ENCODE measurements at places on chromosomes 4 and X. TPM values are rescaled to one million over a fixed set of nuclear protein-coding genes. Genes with fewer than 3 reads are reported as not detected.

- no peak overlapping the region for H3K27ac ChIP-seq
- no peak overlapping the region for H3K4me3 ChIP-seq
- DNase-seq: no peak
- H3K4me1 ChIP-seq: no peaks in the 10 kb centered on the region
These were observed 41.8 kb downstream of the FGF13 start for GRCh38 chrX:138669693-138670092.

The TMPRSS11D gene
- not detected for total RNA-seq

The TEX13D gene
- not detected for total RNA-seq

GRCh38 chr4:146061610-146062334 lies 113.7 kb upstream of the LSM6 start:
- H3K4me1 ChIP-seq: no peaks in the 10 kb centered on the region
- peaks cover 9% of the 10 kb centered on the region for H3K27me3 ChIP-seq
- no peaks in the 10 kb centered on the region for H3K36me3 ChIP-seq
- no peak overlapping the region for H3K27ac ChIP-seq
- DNase-seq: no peak

The PRKG2 gene
- total RNA-seq: 0.25 TPM

The GIMD1 gene
- not detected for total RNA-seq

DNA sequence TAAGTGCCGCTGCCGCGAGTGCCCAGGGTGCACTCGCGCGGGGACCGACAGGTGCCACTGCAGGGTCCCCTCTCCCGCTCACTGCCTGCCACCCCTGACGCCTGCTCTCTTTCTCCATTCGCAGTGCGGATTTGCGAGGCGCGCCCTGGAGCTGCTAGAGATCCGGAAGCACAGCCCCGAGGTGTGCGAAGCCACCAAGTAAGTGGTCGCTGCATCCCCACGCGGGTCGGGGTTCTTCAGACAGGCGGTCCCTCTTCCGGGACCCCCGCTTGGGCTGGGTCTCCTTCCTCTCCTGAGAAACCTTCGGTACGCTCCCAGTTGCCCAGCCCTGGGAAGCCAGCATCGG lies 547 bp downstream of the GUCY1A1 start:
- DNase-seq: peak; percentile 29
- H3K4me3 ChIP-seq: peak overlapping the region; percentile 81
- peaks cover 72% of the 10 kb centered on the region for H3K27me3 ChIP-seq
- H3K4me1 ChIP-seq: peaks cover 14% of the 10 kb centered on the region
- H3K36me3 ChIP-seq: no peaks in the 10 kb centered on the region
- no peak overlapping the region for H3K27ac ChIP-seq

- DNase-seq: no peak
- no peak overlapping the region for H3K4me3 ChIP-seq
- H3K27ac ChIP-seq: no peak overlapping the region
- peaks cover 5% of the 10 kb centered on the region for H3K4me1 ChIP-seq
- H3K27me3 ChIP-seq: no peaks in the 10 kb centered on the region
These were observed 39.3 kb upstream of the PDK3 start for GRCh38 chrX:24425806-24426205.

The DMP1 gene
- total RNA-seq: not detected

The AFF2 gene
- total RNA-seq: 1.8 TPM

- no peak overlapping the region for H3K4me3 ChIP-seq
- H3K27me3 ChIP-seq: no peaks in the 10 kb centered on the region
- peaks cover 29% of the 10 kb centered on the region for H3K36me3 ChIP-seq
- DNase-seq: no peak
- H3K4me1 ChIP-seq: peaks cover 6% of the 10 kb centered on the region
These were observed 7.7 kb downstream of the FANCB start for GRCh38 chrX:14865201-14865600.

GRCh38 chrX:15869695-15870094 lies 15.1 kb upstream of the AP1S2 start:
- DNase-seq: no peak
- H3K27me3 ChIP-seq: peaks cover 2% of the 10 kb centered on the region
- H3K36me3 ChIP-seq: no peaks in the 10 kb centered on the region
- no peak overlapping the region for H3K27ac ChIP-seq
- no peak overlapping the region for H3K4me3 ChIP-seq

GRCh38 chr4:98656443-98656842 lies 2.0 kb downstream of the TSPAN5 start:
- H3K27me3 ChIP-seq: no peaks in the 10 kb centered on the region
- peaks cover 10% of the 10 kb centered on the region for H3K36me3 ChIP-seq
- peak overlapping the region; percentile 93 for H3K4me3 ChIP-seq
- H3K4me1 ChIP-seq: peaks cover 58% of the 10 kb centered on the region

GRCh38 chr4:139791681-139792080 lies 126.1 kb downstream of the MGST2 start:
- H3K4me1 ChIP-seq: no peaks in the 10 kb centered on the region
- H3K4me3 ChIP-seq: no peak overlapping the region
- no peaks in the 10 kb centered on the region for H3K36me3 ChIP-seq
- H3K27ac ChIP-seq: no peak overlapping the region

DNA sequence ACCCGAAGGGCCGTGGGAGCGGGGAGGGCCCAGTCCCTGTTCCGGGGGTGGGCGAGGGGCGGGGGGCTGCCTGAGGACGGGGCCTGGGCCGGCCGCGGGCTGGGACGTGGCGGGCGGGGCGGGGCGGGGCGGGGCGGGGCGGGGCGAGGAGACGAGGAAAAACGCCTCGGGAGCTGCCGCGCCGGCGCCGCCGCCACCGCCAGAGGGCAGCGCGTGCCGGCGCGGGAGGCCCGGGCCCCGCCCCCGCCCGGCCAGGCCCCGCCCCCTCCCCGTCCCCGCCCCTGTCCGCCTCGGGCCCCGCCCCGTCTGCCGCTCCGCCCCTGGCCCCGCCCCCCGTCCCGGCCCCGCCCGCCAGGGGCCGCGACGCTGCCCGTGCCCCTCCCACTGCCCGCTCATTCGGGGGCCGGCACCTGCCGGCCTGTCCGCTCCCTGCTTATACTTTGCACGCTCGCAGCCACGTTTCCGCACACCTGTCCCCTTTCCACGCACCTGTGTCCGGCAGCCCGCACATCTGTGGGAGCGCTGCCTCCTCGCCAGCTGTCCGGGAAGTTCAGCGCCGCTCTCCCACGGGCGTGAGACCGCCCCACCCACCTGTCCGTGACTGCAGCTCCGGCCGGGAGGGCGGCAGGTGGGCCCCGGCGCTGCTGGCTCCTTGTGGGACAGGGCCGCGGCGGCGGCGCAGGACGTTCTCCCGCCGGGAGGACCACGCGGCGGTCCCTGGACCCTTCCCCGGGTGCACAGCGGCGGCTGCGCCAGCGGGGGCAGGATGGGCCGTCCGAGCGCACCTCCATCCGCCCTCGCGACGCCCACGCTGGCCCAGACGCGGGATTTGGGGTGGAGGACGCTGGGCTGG lies 1.7 kb upstream of the FGFRL1 start:
- H3K36me3 ChIP-seq: peaks cover 1% of the 10 kb centered on the region
- H3K27ac ChIP-seq: peak overlapping the region; percentile 96
- peaks cover 20% of the 10 kb centered on the region for H3K4me1 ChIP-seq

GRCh38 chr4:5821665-5822358 lies 71.1 kb downstream of the CRMP1 start:
- peaks cover 30% of the 10 kb centered on the region for H3K4me1 ChIP-seq
- no peaks in the 10 kb centered on the region for H3K36me3 ChIP-seq
- H3K27me3 ChIP-seq: no peaks in the 10 kb centered on the region
- no peak overlapping the region for H3K27ac ChIP-seq
- no peak overlapping the region for H3K4me3 ChIP-seq

The MGST2 gene
- total RNA-seq: 22.9 TPM

The ERAS gene
- not detected for total RNA-seq

DNA sequence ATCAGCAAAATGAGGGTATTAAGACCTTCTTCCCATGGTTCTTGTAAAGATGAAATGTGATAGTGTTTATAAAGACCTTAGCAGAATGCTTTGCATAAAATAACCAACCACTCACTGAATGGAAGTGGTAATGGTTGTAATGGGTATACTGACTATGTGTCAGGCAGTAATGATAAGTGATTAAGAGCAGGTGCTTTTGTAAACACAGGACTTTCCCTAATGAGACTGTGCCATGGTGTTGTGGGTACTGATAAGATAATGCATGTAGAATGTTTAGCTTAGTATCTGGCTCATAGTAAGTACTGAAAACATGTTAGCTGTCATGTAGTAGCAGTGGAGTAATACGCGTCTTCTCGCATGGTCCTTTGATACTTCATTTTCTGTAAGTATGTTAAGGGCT lies 6.9 kb downstream of the LSM6 start:
- H3K4me1 ChIP-seq: peaks cover 28% of the 10 kb centered on the region
- peaks cover 39% of the 10 kb centered on the region for H3K36me3 ChIP-seq
- no peak for DNase-seq
- no peak overlapping the region for H3K4me3 ChIP-seq

The TRIM2 gene
- 0.44 TPM for total RNA-seq

DNA sequence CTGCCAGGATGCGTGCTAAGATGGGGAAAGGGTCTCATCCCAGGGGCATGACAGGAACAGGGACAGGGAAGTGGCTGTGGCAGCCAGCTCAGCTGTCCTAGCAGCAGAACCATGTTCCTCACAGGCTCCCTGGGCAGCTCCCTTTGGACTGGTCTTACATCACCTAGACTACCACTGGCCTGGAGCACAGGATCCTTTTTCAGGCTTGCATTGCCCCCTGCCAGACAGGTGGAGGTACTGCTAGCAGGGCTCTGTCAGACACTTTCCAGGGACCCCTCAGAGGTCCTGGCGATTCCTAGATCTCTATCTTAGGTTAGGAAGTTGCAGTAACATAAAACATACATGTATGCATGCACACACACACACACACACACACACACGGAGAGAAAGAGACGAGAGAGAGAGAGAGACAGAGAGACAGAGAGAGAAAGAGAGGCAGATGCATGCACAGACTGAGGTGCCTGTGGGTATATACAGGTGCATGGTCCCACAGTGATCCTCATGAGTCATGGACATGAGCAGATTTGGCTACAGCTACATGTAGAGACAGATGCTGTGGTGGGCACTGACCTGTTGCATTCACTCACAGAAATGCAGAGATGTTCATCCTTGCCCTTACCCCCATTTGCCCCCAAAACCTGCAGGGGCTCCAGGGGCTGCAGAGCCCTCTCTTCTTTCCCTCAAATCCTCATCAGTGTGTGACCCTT lies 63.6 kb downstream of the STARD8 start:
- no peaks in the 10 kb centered on the region for H3K27me3 ChIP-seq
- peak; percentile 8 for DNase-seq

The BRS3 gene
- not detected for total RNA-seq

- H3K4me1 ChIP-seq: no peaks in the 10 kb centered on the region
- no peak for DNase-seq
- no peaks in the 10 kb centered on the region for H3K27me3 ChIP-seq
These were observed 922.1 kb upstream of the SLIT2 start for GRCh38 chr4:19329631-19330030.

The ATOH1 gene
- total RNA-seq: not detected

DNA sequence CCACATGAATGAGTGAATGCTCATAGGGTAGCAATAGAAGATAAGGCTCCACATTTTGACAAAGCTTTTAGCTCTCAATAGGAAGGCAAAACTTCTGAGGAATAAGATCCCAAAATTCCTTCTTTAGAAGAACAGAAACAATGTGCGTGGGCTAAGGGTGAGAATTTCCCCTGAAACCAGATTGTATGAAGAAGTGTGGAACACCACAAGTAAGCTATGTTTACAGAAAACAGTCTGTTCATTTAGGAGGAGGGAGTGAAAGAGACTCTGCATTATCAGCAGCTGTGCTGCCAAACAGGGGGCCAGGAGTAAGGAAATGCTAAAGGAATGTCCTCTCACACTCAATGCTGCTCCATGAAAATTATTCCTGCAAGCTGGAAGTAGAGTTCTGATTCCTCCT lies 851.6 kb downstream of the CENPC start:
- H3K4me3 ChIP-seq: no peak overlapping the region
- no peaks in the 10 kb centered on the region for H3K27me3 ChIP-seq
- H3K36me3 ChIP-seq: no peaks in the 10 kb centered on the region
- H3K27ac ChIP-seq: no peak overlapping the region

GRCh38 chrX:115029440-115029839 lies 12.0 kb upstream of the IL13RA2 start:
- H3K27me3 ChIP-seq: no peaks in the 10 kb centered on the region
- no peak overlapping the region for H3K4me3 ChIP-seq
- no peaks in the 10 kb centered on the region for H3K4me1 ChIP-seq
- DNase-seq: no peak

- H3K27me3 ChIP-seq: no peaks in the 10 kb centered on the region
- H3K27ac ChIP-seq: no peak overlapping the region
- H3K36me3 ChIP-seq: no peaks in the 10 kb centered on the region
- H3K4me3 ChIP-seq: no peak overlapping the region
- DNase-seq: no peak
- peaks cover 29% of the 10 kb centered on the region for H3K4me1 ChIP-seq
These were observed 17.9 kb upstream of the ENPP6 start for GRCh38 chr4:184235526-184235925.

The POLN gene
- total RNA-seq: 3.3 TPM

DNA sequence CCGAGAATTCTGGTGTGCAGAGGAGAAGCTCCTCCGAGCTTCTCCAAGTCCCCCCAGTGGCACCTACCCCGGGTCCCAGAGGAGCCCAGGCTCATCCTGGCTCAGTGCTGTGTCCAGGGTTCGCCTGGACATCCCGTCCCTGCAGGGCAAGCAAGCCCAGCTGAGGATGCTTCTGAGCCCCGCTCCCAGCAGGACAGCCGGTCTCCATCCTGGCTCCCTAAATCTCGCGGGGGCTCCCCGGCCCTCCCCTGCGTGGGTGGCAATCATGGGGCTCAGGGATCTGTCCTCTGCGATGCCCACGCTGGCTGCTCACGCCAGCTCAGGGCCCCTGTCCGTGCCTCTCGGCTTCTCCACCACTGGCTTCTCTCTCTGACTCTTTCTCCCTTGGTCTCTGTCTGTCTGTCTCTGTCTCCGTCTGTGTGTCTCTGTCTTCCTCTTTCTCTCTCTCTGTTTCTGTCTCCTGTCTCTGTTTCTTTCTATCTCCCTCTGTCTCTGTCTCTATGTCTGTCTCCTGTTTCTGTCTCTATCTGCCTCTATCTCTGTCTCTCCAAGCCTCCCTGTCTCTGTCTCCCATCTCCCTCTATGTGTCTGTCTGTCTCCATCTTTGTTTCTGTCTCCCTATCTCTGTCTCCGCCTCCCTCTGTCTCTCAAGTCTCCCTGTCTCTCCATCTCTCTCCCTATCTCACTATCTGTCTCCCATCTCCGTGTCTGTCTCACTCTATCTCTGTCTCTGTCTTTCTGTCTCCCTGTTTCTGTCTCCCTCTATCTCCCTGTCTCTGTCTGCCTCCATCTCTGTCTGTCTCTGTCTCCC lies 27.8 kb upstream of the SLC25A6 start:
- no peaks in the 10 kb centered on the region for H3K4me1 ChIP-seq
- no peaks in the 10 kb centered on the region for H3K27me3 ChIP-seq
- peak overlapping the region; percentile 1 for H3K4me3 ChIP-seq
- peak overlapping the region; percentile 6 for H3K27ac ChIP-seq

- H3K4me3 ChIP-seq: no peak overlapping the region
- no peak overlapping the region for H3K27ac ChIP-seq
- DNase-seq: no peak
- no peaks in the 10 kb centered on the region for H3K4me1 ChIP-seq
These were observed 141.3 kb downstream of the ANXA5 start for GRCh38 chr4:121555315-121556107.

- H3K4me3 ChIP-seq: no peak overlapping the region
- no peaks in the 10 kb centered on the region for H3K27me3 ChIP-seq
- no peaks in the 10 kb centered on the region for H3K36me3 ChIP-seq
- DNase-seq: no peak
- H3K27ac ChIP-seq: no peak overlapping the region
These were observed 50.2 kb downstream of the PRKG2 start for GRCh38 chr4:81164623-81165416.

- H3K36me3 ChIP-seq: no peaks in the 10 kb centered on the region
- H3K4me3 ChIP-seq: no peak overlapping the region
- H3K27ac ChIP-seq: no peak overlapping the region
These were observed 113.6 kb downstream of the CNKSR2 start for GRCh38 chrX:21487832-21488231.

GRCh38 chrX:48522291-48522690 lies 683 bp downstream of the EBP start:
- no peak for DNase-seq
- peaks cover 23% of the 10 kb centered on the region for H3K36me3 ChIP-seq
- peak overlapping the region; percentile 88 for H3K4me3 ChIP-seq

The SH3D19 gene
- total RNA-seq: not detected

The RHOXF2B gene
- total RNA-seq: not detected

Measured in activated CD4-positive, alpha-beta T cell treated with anti-CD3 and anti-CD28 coated beads, Interleukin-2, amount 10 ng/mL, durations not matched to agents 7 days and 5 days (primary cell).